ENCODE measurements at places on chromosomes 2 and 18. TPM values are rescaled to one million over a fixed set of nuclear protein-coding genes. Genes with fewer than 3 reads are reported as not detected.

DNA sequence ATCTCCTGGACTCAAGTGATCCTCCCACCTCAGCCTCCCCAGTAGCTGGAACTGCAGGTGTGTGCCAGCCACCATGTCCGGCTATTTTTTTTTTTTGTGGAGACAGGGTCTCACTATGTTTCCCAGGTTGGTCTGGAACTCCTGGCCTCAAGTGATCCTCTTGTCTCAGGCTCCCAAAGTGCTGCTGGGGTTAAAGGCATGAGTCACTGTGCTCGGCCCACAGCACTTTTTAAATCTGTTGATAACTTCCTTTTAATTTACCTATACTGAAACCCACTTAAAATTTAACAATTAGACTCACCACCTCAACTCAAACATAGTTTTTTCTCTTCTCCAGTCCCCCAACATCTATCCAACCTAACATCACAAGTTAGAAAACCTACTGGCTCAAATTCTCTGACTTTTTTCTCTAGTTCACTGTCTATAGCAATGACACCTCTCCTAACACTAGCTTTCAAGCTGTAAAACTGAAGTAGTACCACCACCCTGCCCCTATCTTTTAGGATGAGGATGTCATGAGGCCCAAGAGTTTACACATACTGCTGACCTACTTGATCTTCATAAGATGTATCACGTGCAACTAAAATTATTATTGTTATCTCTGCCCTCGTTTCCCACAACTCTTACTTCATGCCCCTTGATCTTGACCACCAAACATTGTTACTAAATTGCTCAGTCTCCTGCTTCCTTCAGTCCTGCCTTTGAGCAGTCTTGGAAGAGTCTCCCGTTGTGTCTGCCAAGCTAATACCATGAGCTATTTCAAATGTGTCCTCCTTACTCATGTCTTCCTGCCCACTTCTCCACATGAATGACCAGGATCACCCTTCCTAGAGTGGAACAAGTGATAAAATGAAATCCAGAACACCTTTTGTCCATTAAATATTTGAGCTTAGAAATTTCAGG is 142.3 kb upstream of the ZFP36L2 start:
- DNase-seq = no peak

GRCh38 chr2:65032019-65032975 is 23.9 kb upstream of the CEP68 start:
- DNase-seq = no peak

DNA sequence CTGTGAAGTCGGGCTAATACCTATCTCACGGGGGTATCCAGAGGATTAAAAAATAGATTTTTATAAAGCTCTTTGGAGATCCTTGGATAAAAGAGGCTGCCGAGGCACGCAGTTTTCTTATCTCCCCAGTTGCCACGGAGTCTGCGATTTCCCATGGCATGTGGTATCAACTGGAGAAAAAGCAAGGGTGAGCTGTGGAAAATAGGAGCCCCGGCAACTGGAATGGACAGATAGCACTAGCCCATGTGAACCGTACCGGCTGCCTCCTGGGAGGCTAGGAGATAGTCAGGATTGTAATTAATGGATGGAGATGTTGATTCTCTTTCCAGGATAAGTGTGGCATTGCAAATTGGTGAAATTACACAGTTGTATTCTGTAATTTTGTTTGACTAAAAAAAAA is 407.6 kb upstream of the KCNH7 start:
- DNase-seq = no peak

DNA sequence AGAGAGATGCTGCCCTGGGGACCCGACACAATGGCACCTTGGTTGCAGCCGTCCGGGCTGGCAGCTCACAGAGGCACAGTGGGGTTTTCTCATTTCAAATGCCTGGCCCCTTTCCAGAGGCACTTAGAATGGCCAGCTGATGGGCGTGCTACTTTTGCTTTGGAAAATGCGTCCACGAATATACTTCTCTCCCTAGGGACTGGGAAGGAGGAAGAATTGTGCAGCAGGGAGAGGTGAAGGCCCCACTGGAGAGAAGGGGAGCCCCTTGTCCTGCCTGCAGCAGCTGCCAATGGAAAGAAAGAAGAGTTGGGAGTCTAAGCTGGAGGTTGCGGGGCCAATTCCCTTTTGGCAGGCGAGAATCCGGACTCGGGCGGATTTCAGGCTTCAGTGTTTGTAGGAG is 1.1 kb upstream of the MAL start:
- DNase-seq = no peak

The C2orf92 gene
- total RNA-seq = 12.1 TPM

The CCDC85A gene
- total RNA-seq = 10.5 TPM
